Bronchial epithelial cell (primary cell): ENCODE measurements at places on chromosomes 3 and 15.

GRCh38 chr3:17221529-17221928 lies 336.8 kb downstream of the PLCL2 start:
- no peak for DNase-seq

DNA sequence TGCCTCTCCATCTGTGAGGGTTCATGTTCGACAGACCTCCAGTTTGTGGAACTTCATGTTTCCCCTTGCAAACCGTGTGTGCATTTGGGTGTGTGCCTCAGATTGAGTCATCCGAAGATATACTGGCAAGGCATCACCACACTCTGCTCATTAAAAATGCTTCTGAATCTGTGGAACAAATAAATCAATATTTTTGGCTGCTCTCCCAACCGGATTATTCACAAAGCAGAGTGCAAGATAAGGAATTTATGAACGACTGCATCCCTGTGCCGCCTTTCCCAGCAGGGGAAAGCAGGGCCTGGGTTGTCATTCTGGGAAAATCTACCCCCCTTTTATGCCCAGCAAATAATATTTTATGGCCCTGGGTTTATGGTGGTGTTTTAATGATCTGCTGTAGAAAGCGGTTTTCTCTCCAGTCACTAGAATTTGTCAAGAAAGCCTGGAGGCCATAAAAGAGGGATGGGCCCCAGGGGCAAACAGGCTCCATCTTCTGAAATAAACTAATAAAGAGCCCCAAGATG lies 4.2 kb upstream of the WNT5A start:
- DNase-seq = peak; percentile 71

- DNase-seq = peak; percentile 69
These were observed 137.7 kb downstream of the RAB11A start for GRCh38 chr15:66006986-66007385.

GRCh38 chr3:152737021-152737908 lies 97.7 kb upstream of the P2RY1 start:
- peak; percentile 90 for DNase-seq

- DNase-seq = no peak
These were observed 114.6 kb downstream of the LRIG1 start for GRCh38 chr3:66386011-66386924.

DNA sequence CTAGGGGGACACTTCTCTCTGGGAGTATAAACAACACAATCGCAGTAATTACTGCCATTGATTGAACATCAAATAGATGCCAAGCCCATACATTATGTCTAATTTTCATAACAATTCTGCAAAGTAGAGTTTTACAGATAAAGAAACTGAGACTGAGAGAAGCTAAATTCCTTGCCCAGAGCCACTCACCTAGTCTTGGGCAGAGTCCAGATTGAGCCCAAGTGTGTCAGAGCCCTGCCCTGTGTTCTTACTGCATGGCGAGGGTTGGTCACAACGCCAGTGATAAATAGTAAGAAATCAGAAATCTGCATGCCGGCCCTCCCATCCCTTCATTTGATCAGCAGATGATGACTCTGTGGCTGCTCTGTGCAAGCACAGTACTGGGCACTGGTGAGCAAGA lies 106.3 kb downstream of the C3orf70 start:
- no peak for DNase-seq

GRCh38 chr3:106552351-106553043 lies 683.7 kb upstream of the CBLB start:
- DNase-seq = no peak
